ENCODE measurements at places on chromosomes 4 and X.

DNA sequence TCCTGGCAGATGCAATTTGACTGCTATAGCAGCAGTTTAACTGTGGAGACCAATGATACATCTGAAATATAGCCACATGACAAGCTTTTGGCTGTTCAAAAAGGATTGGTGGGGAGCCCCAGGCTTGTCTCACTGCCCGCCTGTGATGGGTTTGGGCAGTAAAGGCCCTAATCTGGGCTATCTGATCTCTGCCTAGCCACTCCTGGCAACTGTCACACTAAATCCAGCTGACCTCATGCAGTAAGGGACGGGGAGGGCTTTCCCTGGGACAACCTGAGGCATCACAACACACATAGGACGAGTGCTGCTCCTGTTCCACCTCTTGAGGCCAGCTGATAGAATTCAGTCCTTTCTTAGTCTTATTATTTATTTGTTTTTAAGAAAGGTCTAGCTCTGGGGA is 56.2 kb downstream of the CCDC158 start:
- no peak for DNase-seq

DNA sequence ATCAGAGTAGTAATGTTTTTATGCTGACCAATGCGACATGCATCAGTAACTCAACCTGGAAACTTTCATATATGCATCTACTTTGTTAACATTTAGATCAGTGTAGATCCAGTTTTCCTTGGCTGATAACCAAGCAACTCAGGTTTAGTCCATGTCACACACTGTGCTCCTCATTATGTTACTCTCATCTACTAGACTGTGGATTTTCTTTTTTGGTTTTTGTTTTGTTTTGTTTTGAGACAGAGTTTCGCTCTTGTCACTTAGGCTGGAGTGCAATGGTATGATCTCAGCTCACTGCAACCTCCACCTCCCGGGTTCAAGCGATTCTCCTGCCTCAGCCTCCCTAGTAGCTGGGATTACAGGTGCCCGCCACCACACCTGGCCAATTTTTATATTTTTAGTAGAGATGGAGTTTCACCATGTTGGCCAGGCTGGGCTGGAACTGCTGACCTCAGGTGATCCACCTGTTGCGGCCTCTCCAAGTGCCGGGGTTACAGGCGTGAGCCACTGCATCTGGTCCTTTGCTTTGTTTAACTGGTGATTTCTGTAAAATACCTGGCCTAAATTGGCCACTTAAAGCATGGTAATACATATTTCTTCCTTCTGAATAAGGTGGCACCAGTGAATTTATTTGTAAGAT is 48.6 kb downstream of the SMARCAD1 start:
- no peak for DNase-seq

DNA sequence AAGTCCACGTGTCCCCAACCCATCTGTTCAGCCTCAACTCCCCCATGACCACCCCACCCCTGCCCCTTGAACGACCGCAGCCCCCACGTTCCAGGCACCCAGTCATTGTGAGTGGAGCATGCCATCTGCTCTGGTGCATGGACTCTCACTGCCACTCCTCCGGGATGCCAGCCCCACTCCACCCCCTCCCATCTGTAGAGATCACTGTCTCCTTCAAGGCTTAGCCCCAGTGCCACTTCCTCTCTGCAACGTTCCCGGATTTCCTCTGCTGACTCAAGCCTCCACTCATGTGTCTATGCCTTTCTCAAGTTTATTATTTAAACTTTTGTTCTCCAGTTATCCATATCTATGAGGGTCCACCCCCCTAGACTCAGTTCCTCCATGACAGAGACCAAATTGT is 54.0 kb downstream of the MAML3 start:
- no peak for DNase-seq

- no peak for DNase-seq
Measured at GRCh38 chr4:59966758-59967157, 1233.4 kb upstream of the ADGRL3 start.

DNA sequence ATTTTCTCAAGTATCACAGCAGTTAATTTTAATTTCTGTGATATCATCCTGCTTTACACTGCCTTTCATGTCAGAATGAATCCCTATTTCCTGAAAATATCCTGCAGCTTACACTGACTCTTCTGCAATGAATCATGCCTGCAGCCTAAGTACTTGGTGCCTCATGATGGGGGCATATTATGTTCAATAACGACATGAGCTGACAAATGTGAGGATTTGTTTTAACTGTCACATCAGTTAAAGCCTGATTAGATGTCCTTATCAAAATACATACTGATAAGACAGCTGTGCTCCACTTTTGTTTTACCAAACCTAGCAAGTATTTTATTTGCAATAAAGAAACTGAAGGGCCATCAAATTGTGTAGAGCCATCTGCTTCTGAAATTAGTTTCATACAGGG is 359.9 kb upstream of the AGA start:
- no peak for DNase-seq

Measured in activated CD4-positive, CD25-positive, alpha-beta regulatory T cell (primary cell).